ENCODE measurements at places on chromosomes 11 and 22. TPM values are rescaled to one million over a fixed set of nuclear protein-coding genes. Genes with fewer than 3 reads are reported as not detected.
A peak's percentile ranks its signal among the peaks of the same experiment; 100 is the strongest.

GRCh38 chr22:48405741-48406140, 1421.9 kb downstream of the BRD1 start:
- no peak for DNase-seq

- no peak for DNase-seq
Measured at GRCh38 chr11:46983598-46983997, 47.0 kb downstream of the CSTPP1 start.

DNA sequence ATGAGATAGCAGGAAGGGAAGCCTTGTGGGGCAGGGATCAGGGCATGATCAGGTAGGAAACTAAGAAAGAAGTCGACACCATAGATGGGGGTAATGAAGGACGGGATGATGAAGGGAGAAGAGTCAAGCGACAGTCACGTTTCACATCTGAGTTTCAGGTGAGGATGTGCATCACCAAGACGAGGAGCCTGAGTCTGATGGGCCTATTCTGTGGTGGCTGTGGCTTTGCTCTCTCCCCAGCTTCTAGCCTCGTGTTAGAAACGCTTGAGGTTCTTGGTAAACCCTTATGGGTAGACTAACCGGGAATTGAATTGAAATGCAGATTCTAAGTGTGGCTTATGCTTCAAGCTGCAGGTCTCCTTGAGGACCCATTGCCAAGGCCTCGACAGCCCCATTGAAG, 45.6 kb upstream of the LMO1 start:
- peak; percentile 18 for DNase-seq

- no peak for DNase-seq
Measured at GRCh38 chr11:6617315-6617781, 1.9 kb downstream of the TPP1 start.

DNA sequence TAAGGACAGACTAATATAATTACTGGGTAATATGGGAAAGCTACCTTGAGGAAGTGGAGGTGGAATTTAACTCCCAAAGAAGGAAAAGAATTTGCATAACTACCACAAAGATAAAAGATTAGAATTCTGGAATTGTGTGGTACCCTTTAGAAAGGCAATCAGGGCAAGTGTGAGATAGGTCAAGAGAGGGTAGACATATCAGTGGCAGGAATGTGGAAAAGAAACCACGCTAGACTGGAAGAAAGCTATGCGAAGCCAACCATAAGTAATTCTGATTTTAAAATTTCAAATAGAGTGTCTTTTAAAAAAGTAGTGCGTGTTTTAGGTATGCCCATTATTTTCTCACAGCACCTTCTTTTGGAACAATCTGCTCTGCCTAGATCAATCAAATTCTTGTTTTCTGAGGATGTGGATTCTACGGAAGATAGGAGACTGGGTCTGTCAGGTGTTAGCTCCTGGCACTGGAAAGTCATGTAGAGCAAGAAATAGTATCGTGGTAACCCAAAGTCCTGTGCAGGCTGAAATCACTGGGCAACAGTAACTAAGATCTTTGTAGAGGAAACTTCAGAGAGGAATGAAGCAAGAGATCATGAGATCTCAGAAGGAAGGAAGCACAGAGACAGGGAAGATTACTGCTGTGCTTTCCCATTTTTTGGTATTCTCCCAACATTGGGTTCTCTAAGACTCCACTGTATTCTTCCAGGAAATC, 111.3 kb upstream of the MTMR2 start:
- no peak for DNase-seq

- no peak for DNase-seq
Measured at GRCh38 chr11:130737041-130737830, 179.0 kb downstream of the SNX19 start.

DNA sequence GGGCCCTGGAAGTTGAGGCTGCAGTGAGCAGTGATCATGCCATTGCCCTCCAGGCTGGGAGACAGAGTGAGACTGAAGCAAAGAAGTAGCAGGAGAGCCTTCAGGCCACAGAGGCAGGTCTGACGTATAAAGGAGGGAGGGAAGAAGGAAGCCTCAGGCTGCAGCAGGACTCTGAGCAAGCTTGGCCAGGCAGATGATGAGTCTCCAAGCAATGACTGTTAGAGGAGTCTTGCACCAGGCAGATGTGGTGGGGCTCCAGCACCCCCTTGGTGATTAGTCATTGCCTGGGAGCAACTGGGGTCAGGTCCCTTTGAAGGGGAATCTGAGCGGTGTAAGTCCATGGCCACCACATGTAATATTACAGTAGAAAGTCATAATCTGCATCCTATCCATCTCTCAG, 36.6 kb upstream of the NFAM1 start:
- no peak for DNase-seq

DNA sequence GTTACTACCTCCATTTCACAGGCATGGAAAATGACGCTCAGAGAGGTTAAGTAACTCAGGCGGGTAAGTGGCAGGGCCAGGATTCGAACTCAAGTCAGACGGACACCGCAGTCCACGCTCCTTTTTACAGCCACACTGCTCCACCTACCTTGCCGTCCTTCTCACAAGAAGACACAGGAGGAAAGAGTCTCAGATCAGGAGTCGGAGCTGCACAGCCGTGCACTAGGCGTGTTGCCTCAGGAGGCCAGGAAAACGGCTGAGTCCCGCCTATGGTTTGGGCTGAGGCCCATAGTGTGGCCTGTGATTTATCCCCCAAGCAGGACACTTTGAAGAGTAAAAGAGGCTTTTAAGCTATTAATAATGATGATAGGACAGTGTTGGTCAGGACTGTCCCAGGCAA, 44.7 kb upstream of the CD5 start:
- peak; percentile 42 for DNase-seq

DNA sequence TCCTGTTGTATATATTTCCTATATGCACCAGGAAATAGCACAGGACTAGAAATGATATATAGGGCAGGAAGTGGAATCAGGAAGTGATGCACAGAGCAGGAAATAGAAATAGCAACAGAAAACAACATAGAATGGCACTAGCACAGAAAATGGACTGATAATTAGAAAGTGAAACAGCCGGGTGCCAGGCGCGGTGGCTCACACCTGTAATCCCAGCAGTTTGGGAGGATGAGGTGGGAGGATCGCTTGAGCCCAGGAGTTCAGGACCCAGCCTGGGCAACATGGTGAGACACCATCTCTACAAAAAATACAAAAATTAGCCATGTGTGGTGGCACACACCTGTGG, 10.0 kb upstream of the RELT start:
- no peak for DNase-seq

GRCh38 chr22:37995460-37995859, 11.1 kb upstream of the SOX10 start:
- no peak for DNase-seq

GRCh38 chr11:90753546-90753945, 530.7 kb upstream of the CHORDC1 start:
- DNase-seq = no peak

DNA sequence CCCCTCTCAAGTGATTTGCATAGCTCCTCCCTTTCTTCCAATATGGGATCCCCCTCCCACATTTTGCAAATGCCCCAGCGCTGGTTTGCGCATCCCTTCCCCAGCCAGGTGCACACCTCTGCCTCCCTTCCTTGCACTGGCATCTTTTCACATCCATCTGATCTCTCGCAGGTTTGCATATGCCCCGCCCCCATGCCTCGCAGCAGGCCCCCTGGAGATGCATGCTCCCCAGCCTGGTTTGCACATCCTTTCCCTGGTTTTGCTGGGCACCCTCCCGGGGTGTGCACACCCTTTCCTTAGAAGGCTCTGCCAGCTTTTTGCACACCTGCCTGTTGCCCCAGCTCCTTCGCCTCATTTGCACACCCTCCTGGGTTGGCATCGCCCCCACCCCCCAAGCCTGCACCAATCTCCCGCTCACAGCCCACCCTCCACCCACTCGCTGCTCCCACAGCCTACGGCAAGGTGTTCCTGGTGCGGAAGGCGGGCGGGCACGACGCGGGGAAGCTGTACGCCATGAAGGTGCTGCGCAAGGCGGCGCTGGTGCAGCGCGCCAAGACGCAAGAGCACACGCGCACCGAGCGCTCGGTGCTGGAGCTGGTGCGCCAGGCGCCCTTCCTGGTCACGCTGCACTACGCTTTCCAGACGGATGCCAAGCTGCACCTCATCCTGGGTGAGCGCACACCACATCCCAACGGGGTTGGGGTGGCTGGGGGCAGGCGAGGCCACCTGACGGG, 917 bp downstream of the RPS6KA4 start:
- no peak for DNase-seq

Gene PNPLA3
- not detected for total RNA-seq

DNA sequence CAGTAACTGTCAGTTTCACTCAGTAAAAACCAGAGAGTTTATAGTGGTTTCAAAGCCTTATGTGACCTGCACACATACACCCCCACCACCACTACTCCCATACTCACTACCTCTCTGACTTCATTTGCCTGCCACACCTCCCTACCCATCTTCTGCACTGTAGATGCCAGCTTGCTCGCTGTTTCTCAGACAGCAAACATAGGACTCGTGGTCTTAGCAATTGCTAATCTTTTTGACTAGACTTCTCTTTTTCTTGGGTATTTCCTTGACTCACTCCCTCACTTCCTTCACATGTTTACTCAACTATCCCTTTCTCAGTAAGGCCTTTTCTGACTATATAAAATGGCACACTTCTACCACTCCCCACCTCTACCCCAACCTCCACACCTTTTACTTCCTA, 27.8 kb downstream of the CEP295 start:
- DNase-seq = no peak

Gene SYT9
- total RNA-seq = 0.10 TPM

Gene CTSW
- 1.4 TPM for total RNA-seq

Gene TPH1
- 0.65 TPM for total RNA-seq

DNA sequence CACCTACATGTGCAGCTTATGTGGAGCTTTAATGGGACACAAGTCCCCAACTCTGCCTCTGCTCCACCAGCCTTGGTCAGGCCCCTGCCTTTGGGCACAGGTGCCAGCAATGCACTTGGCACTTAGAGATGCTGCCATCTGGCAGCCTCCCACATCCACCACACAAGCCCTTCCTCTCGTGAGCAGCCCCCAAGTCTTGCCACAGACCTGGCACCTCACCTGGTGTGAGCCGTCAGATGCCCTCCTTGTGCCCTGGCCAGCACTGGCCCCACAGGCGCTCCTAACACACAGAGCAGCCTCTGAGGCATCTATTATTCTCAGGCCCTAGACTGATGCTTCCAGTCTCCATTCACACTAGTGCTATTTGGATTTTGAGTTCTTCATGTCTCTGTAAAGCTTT, 24.5 kb upstream of the SERPIND1 start:
- DNase-seq = peak; percentile 73

DNA sequence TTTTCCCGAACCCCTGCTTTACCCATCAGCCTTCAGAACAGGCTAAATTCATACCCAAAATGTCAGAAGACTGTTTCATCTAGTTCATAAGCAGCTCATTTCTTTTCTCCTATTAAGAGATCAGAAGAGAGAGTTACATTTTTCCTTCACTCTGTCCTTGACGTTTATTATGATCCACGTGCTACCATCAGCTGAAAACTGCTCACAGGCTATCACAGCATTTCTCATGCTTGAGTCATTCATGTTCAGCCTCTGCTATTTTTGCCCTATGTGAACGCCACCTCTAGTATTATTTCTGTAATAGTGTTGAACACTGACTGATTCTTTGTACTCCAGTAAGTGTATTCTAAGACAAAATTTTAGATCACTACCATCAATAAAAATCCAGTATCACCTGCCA, 51.9 kb downstream of the SLC1A2 start:
- DNase-seq = no peak

DNA sequence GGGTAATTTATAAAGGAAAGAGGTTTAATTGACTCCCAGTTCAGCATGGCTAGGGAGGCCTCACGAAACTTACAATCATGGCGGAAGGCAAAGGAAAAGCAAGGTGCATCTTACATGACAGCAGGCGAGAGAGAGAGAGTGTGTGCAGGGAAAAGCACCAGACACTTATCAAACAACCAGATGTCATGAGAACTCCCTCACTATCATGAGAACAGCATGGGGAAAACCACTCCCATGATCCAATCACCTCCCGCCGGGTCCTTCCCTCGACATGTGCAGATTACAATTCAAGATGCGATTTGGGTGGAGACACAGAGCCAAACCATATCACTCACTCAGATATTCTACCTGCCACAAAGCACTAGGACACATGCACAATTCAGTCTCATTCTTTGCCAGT, 48.1 kb upstream of the HMGXB4 start:
- no peak for DNase-seq

DNA sequence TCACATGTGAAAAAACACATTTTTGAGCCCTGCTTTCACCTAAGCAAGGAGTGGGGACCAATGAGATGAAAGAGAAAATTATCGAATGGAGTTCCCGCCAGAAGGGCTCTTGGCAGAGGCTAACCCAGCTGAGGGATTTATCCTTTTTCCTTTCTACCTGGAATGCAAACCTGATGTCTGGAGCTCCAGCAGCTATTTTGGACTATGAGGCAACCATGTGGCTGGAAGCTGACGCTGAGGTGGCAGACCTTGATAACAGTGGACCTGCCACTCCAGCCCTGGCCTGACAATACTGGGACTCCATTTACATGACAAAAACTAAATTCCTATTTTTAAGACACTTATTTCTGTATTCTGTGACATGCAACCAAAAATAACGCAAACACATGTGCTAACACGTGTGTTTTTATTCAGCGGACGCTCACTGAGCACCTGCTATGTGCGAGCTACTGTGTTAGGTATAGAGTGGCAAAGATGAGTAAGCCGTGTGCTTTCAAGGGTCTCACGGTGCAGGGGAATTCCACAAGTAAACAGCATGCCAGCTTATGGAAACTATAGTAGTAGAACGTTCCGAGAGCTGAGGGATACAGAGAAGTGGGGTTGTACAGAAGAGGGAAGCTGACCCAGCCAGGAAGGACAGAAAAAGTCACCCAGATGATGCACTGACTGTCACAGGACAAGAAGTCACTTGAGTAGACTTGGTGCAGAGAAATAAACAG, 19.1 kb upstream of the ISX start:
- DNase-seq = no peak

GRCh38 chr11:124717786-124718651, 21.7 kb upstream of the NRGN start:
- peak; percentile 79 for DNase-seq

- DNase-seq = no peak
Measured at GRCh38 chr22:39617342-39617741, 46.8 kb downstream of the CACNA1I start.

DNA sequence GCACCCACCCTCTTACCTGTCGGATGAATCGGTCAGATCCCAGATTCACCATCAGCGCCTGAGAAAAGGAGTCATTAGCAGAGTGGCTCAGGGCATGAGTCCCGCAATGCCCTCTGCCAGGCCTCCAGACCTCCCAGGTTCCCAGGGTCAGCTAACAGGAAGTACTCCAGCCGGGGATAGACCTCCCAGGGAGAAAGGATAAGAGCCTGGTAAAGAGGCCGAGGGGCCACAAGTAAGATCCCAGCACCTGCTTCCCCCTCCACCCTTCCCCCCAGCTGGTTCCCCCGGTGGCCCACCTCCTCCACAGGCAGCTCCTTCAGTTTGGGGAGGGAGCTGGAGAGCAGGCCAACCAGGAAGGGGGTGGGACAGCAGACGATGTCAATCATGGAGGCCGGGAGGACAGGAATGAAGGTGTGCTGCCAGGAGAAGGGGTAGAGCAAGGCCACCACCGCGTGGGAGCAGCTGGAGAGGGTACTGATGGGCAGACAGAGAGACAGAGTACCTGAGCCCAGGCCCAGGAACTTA, 16.4 kb downstream of the RPL27A start:
- DNase-seq = peak; percentile 62

Gene VWCE
- 2.9 TPM for total RNA-seq

Gene THY1
- 151 TPM for total RNA-seq

- no peak for DNase-seq
Measured at GRCh38 chr11:31397239-31397834, 27.7 kb downstream of the DNAJC24 start.

GRCh38 chr11:46240371-46240770, 37.1 kb upstream of the CREB3L1 start:
- no peak for DNase-seq

Gene YPEL4
- 0.33 TPM for total RNA-seq

GRCh38 chr11:114416441-114416961, 16.0 kb downstream of the RBM7 start:
- no peak for DNase-seq
